Left renal cortex interstitium (tissue), 4 donors: ENCODE measurements at places on chromosomes 6 and 20. TPM values are rescaled to one million over a fixed set of nuclear protein-coding genes. Genes with fewer than 3 reads are reported as not detected.

The TCEA2 gene
- polyA plus RNA-seq: 99.8 TPM

The MRPS26 gene
- 57.9 TPM for polyA plus RNA-seq

The IBTK gene
- polyA plus RNA-seq: 39.1 TPM

The VGLL2 gene
- not detected for polyA plus RNA-seq

The ACTL10 gene
- polyA plus RNA-seq: 0.35 TPM

The C4B gene
- polyA plus RNA-seq: 21.2 TPM

The LY86 gene
- polyA plus RNA-seq: 1.7 TPM

The MOCS1 gene
- polyA plus RNA-seq: 11.3 TPM

The AIF1 gene
- polyA plus RNA-seq: 92.7 TPM

The ATF6B gene
- polyA plus RNA-seq: 88.4 TPM

The SLC26A8 gene
- polyA plus RNA-seq: 0.22 TPM

The BMP6 gene
- 7.3 TPM for polyA plus RNA-seq

The VWA7 gene
- polyA plus RNA-seq: 10.7 TPM

The FOXF2 gene
- polyA plus RNA-seq: 0.21 TPM

The MAS1 gene
- polyA plus RNA-seq: 0.06 TPM

The FOXQ1 gene
- 14.3 TPM for polyA plus RNA-seq

The MBOAT1 gene
- 26.1 TPM for polyA plus RNA-seq

The KCNB1 gene
- 1.1 TPM for polyA plus RNA-seq

The PACRG gene
- 15.3 TPM for polyA plus RNA-seq

The PAK5 gene
- polyA plus RNA-seq: 0.34 TPM

The OXT gene
- 0.85 TPM for polyA plus RNA-seq

The CYP24A1 gene
- polyA plus RNA-seq: 2.1 TPM

The SLC17A1 gene
- polyA plus RNA-seq: 30.1 TPM

The PLCG1 gene
- 116 TPM for polyA plus RNA-seq

The WASF1 gene
- polyA plus RNA-seq: 49.4 TPM
